Esophagus squamous epithelium (tissue), 5 donors: ENCODE measurements at places on chromosomes 2 and 18.

- DNase-seq, result no peak
These were observed 34.8 kb upstream of the TAF1B start for GRCh38 chr2:9808334-9809063.

GRCh38 chr18:56635007-56635406, 3.4 kb downstream of the TXNL1 start:
- DNase-seq, result no peak

- no peak for DNase-seq
These were observed 7.6 kb downstream of the PLEKHM3 start for GRCh38 chr2:208017721-208018120.

GRCh38 chr2:69436596-69436937, 668 bp downstream of the NFU1 start:
- DNase-seq, result no peak

DNA sequence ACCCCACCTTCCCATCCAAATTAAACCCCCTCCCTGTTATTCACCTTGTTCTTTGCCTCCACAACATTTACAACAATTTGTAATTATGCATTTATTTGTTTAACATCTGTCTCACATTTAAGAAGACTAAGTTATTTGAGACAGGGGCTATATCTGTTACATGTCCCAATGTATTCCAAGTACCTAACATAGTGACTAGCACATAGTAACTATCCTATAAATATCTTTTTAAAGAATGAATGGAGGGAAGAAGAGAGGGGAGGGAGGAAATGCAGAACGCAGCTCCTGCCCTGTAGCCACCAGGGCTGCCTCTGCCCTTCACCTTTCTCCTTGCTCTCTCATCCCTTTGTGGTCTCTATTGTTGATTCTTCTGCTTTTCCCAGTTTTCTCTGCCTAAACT, 40.6 kb downstream of the HDHD2 start:
- no peak for DNase-seq

GRCh38 chr18:45270289-45270771, 344.9 kb upstream of the SLC14A2 start:
- DNase-seq, result no peak

- no peak for DNase-seq
These were observed 39.4 kb downstream of the NBAS start for GRCh38 chr2:15521641-15522181.

DNA sequence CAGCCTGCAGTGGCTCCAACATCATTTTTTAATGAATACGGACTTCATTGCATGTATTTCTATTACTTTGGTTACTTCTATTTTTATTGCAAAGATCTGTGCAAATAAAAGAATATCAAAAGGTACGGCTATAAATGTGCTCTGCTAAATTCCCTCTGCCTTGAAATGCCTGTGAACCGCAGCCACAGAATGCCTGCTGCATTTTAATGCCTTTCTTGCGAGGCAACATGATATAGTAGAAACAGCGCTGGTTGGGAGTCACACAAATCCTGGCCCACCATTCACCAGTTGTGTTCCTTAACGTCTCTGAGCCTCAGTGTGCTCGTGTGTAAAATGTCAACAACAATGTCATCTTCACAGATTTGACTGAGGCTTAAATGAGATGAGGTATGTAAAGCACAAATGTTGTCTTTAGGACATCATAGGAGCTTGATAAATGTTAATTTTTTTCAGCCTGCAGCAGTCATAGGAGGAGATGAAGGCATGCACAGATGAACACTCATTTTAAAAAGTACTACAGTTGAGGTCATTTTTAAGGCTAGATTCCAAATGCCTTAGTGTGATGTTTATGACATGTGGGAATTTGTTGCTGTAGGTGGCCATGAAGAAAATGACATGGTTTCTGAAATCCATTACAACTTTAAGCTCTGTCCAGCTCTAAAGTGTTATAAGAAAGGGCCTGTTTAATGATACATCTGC, 187.6 kb upstream of the NRP2 start:
- DNase-seq, result no peak

DNA sequence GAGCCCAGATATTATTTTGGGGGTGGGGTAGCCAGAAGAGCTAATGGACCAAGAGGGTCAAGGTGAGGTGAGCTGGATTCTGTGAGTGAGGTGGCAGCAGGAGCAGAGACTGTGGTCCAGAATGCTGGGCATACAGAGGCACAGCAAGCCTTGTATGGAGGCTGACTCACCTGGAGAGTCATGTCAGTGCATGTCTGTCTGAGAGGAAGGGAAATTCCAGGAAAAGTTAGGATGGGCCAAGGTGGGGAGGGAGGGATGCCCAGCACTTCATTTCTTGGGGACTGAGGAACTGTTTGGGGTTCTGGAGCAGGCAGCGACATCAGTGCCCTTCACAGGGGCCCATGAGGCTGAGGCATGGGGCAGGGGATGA, 21.1 kb downstream of the PER2 start:
- no peak for DNase-seq

DNA sequence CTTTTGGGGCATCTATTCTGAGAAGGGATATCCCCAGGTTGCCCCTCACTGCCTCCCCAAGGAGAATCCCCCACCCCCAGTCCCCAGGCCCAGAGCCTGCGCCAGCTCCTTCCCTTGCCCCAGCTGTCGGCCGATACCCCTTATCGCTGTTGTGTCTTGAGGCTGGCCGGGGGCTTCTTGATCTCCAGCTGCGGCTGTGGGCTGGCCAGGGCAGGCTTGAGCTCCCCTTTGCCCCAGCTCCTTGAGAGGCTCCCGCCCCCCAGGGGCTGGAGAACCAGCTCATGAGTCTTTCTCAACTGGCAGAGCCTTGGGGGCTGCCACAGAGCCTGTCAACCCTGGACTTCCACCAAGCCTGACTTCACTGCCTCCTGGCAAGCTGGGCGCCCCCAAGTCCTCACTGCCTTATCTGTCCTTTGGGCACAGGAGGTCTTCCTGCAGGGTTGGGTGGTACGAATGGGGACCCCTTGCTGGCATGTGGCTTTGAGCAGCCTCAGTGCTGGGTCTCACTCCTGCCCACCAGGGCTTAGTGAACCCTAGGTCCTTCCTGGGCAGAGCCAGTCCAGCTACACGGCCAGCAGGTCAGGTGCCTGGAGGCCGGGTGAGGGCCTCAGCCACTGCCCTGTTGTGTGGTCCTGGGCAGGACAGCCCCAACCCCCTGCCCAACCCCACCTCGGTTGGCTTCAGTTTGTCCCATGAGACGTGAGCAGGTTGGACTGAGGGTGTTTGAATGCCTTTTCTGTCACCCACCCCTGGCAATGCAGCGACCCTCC, 29.5 kb downstream of the INHBB start:
- DNase-seq, result no peak

DNA sequence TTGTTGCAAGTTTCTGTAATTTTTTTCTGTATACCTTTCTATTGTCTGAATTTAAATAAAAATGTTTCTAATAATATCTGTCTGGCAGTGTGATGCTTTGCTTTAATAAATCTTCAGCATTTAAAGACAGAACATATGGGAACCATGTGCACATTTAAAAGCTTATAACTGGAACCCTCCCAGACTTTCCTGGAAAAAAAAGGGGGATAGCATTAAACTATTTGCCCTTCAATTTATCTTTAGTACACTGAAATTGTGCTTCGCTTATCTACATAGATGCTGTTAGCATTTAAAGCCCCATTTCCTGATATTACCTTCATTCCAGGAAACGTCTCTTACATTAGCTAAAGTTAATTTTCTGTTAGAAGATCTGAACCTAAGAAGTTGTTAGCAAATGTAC, 64.6 kb downstream of the ZC3H6 start:
- no peak for DNase-seq

GRCh38 chr18:2979871-2980790, 32.8 kb downstream of the LPIN2 start:
- DNase-seq, result no peak
